ENCODE measurements at places on chromosomes 7 and 10.

GRCh38 chr7:36155811-36156361 lies 2.8 kb downstream of the EEPD1 start:
- no peak for DNase-seq

GRCh38 chr7:117041822-117042221 lies 88.5 kb downstream of the ST7 start:
- DNase-seq = no peak

DNA sequence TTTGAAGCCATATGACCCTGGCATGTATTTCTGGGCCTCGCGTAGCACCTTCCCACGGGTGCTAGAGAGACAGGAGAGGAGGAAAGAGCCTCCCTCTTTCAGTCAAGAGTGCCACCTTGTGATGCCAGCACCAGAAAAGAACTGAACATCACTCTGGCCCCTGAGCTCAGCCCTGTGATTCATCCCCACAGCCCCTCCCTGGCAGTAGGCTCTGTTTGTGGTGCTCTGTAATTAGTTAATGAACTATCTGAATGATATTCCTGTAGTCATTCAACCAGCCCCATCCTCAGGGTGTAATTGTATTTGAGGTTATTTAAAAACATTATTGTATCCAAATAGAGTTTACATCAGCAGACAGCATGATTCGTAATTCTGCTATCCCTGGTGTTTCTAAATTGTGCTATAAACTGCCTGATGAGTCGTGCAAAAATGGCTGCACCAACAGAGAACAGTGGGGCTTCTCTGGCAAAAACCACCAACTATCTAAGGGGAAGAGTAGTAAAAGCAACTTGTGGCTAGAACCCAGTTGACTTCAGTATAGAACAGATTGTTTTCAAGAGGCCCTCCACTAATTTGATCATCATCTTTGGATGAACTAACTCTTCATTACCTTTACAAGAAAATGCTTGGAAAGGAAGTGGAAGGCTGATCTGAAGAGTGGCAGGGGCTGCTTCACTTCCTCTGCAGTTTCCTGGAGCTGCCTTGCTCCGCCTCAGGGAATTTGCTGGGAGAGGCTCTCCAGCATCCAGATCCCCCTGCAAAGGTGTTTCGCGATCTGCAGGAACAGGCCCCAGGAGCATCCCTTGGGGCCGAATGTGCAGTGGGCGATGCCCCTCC lies 23.7 kb upstream of the TIAL1 start:
- no peak for DNase-seq

GRCh38 chr10:74586088-74586585 lies 240.3 kb upstream of the KAT6B start:
- DNase-seq = peak; percentile 74

DNA sequence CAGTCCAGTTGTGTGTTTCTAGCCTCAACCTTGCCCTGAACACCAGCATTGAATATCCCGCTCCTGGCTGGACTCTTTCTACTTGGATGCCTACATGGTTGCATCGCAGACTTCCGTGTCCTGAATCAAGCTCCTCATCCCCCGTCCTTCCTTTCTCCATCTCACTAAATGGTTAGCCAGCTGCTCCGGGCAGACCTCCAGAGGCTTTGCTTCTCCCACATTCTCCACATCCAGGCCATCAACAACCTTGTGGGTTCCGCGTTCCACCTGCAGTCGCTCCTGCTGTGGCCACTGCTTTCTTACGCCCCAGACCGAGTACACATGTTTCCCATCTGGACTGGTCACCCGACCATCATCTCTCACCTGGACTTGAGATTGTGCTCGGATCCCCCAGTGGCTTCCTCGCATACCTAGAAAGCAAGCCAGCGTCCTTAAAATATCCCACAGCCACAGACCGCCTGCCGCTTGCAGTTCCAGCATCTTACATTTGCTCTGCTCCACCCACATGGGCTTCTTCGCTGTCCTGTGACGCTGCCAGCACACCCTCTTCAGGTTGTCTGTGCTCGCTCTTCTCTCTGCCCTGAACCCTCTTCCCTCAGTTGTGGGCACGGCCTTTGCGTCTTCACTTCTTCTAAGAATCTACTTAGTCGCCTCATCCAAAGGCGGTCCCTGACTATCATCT lies 25.9 kb downstream of the CELF2 start:
- DNase-seq = no peak

- no peak for DNase-seq
These were observed 15.3 kb downstream of the AGBL3 start for GRCh38 chr7:135001390-135002165.

- peak; percentile 94 for DNase-seq
These were observed 16.2 kb downstream of the HSPB1 start for GRCh38 chr7:76318488-76319353.

DNA sequence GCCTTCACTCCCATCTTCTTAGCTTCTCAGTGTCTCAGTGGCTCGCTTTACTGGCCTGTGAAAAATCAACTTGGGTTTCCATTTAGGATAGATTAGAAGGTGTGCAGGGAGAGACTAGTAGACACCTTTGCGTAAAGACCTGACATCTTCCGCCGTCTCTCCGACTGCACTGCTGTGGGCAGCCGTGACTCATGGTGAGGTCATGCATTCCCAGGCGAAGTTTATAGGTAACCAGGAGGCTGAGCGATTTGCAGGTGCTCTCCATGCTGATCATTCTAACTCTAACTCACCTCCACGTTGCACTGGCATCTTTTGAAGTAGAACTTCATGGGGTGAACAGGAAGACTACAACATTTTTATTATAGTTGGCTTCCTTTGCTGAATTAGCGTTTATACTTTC lies 68.0 kb upstream of the ZNF438 start:
- DNase-seq = no peak

DNA sequence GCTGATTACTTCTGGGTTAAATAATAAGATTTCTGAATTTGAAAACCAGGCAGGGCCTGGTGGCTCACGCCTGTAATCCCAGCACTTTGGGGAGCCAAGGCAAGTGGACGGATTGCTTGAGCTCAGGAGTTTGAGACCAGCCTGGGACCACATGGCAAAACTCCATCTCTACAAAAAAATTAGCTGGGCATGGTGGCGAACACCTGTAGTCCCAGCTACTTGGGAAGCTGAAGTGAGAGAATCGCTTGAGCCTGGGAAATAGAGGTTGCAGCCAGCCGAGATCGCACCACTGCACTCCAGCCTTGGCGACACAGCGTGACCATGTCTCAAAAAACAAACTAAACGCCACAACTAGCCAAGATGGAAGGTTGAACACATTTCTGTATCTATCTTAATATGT lies 3.5 kb downstream of the CYCS start:
- DNase-seq = no peak

DNA sequence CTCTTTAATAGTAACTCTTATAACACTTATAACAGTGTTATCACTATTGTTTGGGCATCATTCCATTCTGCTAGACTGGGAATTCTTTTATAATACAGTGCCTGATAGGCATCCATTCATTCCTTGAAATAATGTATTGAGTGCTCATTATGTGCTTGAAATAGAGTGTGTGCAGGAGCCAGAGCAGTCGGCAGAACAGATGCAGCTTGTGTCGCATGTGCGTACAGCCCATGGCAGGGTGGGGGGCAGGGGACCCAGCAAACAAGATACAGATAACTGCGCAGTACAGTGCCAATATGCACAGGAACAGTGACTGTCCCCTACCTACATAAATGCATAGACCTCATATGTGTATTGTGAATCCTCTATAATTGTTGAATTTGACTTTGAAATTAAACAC lies 99.3 kb downstream of the KAT6B start:
- no peak for DNase-seq

DNA sequence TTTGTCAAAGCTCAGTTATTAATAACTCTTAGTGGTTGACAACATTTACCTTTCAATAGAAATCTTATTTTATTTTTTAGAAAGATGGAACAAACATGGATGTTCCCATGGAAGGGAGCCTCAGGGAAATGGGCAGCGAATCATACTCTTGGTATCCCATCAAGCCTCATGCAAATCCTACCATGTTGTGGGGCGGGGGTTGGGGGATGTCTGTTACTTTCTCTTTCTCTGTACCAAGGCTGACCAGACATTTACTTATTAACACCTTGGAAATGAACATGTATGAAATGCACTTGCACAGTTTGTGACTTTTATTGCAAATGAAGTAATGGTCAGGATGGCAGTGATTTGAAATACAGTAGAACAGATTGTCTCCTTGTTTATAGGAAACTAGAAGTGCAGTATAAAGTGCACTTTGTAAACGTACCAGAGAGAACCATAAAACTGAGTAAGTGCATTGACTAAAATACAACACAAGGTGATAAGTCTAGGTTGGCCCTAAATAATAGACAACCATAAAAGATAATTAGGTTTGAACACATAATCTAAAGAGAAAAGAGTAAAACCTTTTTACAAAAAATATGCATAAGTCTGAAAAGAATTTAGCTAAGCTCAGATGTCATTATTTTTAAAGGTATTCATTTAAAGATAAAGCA lies 32.4 kb downstream of the SEMA3D start:
- DNase-seq = no peak

DNA sequence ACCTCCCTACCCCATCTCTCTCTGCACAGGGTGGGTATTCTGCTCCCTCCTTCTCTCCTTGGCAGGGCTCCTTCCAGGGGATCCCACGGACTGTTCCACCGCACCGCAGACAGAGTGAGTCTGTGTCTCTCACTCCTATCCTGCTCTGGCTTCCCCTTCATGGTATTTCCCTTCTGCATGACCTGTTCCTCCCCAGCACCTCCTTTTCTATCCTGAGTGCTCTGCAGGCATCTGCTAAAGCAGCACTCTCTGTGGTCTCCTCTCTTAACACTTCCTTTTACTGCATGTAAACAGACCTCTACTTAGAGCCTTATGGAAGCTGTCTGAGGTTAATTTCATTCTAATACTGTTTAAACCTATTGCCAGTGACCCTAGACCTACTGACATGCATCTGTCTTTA lies 171.5 kb downstream of the CCSER2 start:
- DNase-seq = peak; percentile 4

DNA sequence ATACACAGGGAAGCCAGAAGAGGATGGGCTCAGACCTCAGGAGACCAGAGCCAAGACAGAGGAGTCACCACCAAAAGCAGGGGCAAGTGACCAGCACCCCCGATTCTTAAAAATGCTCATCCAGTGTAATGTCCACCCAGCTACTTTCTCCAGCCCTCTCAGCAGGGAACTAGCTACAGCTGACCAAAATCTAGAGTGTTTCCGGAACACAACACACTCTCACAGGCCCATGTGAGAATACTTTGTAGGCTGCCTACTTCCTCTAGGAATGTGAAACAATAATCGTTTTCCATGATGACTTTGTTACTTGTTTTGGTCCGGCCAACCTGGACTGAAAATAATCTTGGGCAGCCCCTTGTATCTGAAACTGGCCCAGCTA lies 14.5 kb downstream of the PSAP start:
- DNase-seq = peak; percentile 70

DNA sequence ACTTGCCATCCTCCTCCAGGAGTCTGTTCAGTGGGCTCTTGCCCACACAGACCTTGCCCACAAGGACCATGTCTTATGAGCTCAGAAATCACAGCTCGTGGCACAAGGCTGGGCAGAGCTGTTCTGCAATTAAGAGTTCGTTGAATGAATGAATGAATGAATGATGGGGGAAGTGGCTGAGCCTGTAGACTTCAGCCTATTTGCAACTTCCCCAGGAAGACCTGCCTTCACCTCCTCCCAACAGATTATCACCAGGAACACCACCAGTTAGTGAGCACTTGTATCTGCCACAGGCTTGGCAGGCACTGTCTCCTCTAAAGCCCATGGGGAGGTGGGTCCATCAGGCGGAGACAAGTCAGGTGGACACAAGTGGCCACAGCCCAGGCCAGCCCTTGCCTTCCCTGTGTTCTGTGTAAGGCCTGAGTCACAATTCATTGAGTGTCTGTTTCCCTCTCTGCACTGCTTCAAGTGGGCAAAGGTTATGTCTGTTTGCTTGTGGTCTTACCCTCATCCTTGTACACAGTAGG lies 1.8 kb upstream of the FGF8 start:
- no peak for DNase-seq
